ENCODE measurements at places on chromosomes 1 and 21. TPM values are rescaled to one million over a fixed set of nuclear protein-coding genes. Genes with fewer than 3 reads are reported as not detected.

The SPSB1 gene
- total RNA-seq, result 24.0 TPM

The S100A2 gene
- 1.2 TPM for total RNA-seq

The S100A7A gene
- not detected for total RNA-seq

The MAPKAPK2 gene
- total RNA-seq, result 192 TPM

The SRGAP2B gene
- 19.5 TPM for total RNA-seq

The CDCA8 gene
- 0.68 TPM for total RNA-seq

The FAM177B gene
- total RNA-seq, result not detected

The RGS18 gene
- 0.53 TPM for total RNA-seq

DNA sequence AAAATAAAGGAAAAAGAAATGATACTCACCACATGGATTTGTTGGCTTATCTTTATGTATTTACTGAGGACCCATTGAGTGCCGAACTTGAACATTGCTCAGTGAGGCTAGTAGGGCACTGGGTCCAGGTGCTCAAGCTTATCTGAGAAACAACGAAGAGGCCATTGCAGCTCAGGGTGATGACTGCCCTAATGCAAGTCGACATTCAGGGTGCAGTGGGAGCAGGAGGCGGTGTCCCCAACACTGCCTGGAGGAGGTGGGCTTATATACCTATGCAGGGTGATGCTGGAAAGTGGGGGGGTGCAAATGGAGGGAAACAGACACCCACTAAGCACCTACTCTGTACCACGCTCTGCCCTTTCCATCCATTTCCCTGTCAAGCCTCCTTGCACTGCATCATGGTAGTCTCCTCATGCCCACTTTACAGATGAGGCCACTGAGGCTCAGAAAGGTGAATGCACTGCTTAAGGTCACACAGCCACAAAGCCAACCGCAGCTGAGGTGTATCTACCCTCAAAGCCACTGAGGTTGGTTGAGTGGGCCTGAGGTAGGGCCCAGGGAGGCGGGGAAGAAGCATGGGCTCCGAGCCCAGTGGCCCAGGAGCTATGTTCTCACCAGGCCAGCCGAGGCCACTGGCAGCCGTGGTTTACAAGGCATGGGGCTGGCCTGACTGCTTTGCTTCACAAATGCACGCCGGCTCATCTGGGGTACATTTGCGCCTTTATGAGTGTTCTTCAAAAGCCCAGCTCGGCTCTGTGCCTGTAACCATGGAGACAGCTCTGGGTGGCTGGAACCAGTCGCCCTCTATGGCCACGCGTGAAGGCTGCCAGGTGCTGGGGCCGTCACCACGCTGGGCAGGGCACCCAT is 103.8 kb downstream of the EPHB2 start:
- DNase-seq, result peak; percentile 75

GRCh38 chr21:37337179-37337578 is 29.4 kb upstream of the DYRK1A start:
- no peak for DNase-seq

- DNase-seq, result no peak
These were observed 90.1 kb downstream of the ZNF648 start for GRCh38 chr1:181971424-181971823.

DNA sequence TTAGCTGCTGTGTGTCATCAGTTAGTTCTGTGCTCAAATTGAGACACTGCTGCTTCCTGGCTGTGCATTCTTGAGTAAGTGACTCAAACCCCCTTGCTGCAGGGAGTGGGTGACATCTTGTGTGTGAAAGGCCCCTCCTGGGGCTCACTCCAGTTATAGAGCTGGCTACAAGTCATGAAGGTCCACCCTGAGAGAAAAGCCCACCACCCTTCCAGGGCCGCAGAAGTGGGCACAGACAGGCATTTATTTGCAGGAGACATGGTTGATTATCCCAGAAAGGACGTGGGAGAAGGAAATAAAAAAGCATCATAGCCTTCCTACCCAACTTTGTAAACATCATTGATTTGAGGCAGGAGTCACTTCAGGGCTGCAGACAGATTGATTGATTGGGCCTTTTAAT is 550.6 kb downstream of the MATN1 start:
- no peak for DNase-seq

DNA sequence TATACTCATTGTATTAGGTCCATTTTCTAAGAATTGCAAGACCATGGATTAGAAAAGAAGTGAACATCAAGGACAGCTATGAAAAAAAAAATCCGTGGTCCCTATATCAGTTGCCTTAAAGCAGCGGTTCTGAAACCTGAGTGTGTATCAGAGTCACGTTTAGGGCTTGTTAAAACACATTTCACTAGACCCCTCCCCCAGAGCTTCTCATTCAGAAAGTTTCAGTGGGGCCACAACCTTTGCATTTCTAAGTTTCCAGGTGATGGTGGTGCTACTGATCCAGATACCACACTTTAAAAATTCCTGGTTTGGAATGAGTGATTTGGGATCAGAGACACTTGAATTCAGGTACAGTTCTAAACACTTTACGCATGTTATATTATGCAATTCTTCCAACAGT is 96.1 kb upstream of the PRMT6 start:
- DNase-seq, result no peak

- DNase-seq, result no peak
These were observed 494.0 kb downstream of the KCNT2 start for GRCh38 chr1:196114193-196114592.

- no peak for DNase-seq
These were observed 399.8 kb downstream of the PLPP3 start for GRCh38 chr1:56179543-56179942.

- no peak for DNase-seq
These were observed 50.6 kb upstream of the NTPCR start for GRCh38 chr1:232899839-232900238.

- DNase-seq, result no peak
These were observed 364.1 kb upstream of the LYPLAL1 start for GRCh38 chr1:218809625-218810024.

GRCh38 chr1:177996957-177997356 is 27.1 kb upstream of the SEC16B start:
- DNase-seq, result no peak

GRCh38 chr21:31720330-31720729 is 11.6 kb downstream of the SCAF4 start:
- DNase-seq, result no peak

Data from right cardiac atrium (tissue), 5 donors.